Stromal cell of bone marrow (primary cell): ENCODE measurements at places on chromosomes 11 and 22.

DNA sequence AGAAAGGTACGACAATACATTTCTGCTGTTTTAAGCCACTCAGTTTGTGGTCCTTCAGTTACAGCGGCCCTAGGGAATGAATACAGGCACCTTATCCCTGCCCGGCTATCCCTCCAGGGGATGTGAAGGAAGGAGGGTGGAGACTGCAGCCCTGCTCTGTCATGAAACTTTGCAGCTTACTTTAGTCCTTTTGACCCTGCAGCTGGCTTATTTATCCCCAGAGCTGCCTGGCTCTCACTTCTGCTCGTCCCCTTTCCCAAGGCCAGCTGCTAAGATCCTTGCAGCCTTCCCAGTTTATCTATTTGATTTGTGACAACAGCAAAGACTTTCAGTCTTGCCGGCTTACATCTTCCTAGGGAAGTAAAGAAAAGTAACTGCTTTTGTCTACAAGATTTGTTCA is 55.2 kb downstream of the SC5D start:
- DNase-seq = no peak

- peak; percentile 72 for DNase-seq
Measured at GRCh38 chr11:66386171-66387069, 14.9 kb upstream of the SLC29A2 start.

DNA sequence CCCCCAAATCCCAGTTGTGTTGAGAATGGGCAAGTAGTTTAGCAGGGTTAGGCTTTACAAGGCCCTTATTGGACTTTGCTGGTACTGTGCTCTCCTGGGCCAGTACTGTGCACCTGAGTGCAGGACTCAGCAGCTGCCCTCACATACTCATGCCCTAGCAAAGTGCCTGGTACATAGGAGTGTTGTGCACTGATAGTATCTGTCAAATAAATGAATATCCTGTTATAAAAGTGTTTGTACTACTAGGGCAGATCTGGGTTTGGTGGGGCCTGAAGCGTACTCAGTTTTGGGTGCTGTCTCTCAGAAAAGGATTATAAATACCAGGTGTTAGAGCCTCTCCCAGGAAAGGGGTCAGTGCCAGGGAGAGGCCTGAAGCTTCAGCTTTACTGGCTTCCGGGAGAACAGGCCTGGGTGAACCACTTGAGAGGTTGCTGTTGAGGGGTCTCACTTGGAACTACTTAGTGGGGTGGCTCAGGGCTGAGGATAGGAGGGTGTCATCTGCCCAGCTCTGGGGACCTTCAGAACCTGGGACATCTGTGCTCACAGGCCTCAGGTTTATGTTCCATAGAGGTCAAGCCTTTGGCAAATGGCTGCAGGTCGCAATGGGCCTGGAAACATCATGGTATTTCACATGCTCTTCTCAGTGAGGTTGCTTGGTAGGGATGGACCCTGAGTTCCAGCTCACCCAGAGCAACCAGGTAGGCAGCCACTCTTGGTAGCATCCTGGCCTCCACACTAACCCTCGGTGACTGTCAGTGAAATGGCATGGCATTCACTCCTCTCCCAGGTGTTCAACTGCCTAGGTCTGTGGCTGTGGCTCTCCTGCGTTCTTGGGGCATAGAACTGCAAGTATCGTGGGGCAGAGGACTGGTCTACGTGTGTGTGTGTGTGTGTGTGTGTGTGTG is 106.1 kb downstream of the ZBTB16 start:
- DNase-seq = no peak

- DNase-seq = no peak
Measured at GRCh38 chr11:127656116-127656836, 655.7 kb upstream of the KIRREL3 start.

DNA sequence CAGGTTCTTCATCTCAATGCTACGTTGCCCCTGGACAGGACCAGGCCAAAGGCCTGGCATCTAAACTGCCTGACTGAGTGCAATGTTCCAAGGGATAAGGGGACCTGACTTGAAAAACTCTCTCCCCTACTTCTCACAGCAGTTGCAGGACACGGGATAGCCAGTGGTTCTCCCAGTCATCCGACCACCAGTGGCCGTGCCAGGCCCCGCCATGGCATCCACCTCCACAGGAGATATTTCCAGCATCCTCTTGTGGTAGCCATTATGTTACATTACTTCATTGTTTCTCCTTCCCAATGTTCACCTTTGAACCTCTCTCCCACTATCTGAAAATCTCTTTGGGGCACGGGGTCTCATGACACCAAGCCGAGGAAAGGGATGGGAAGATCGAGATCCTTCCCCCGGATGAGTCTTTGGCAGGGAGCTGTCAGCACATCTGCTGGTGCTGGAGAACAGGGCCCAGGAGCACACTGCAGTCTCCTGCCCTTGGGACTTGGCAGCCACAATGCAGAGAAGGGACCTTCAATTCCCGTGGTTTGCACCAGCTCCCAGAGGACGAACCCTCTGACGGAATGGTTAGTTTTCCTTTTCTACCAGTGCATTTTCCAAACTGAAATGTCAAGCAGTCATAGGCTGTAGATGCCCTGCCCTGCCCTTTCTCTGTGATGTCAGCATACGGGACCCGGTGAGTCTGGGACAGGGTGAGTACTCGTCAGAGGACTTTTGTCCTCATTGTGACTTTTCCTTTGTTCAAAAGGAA is 121.2 kb downstream of the ETS1 start:
- no peak for DNase-seq

DNA sequence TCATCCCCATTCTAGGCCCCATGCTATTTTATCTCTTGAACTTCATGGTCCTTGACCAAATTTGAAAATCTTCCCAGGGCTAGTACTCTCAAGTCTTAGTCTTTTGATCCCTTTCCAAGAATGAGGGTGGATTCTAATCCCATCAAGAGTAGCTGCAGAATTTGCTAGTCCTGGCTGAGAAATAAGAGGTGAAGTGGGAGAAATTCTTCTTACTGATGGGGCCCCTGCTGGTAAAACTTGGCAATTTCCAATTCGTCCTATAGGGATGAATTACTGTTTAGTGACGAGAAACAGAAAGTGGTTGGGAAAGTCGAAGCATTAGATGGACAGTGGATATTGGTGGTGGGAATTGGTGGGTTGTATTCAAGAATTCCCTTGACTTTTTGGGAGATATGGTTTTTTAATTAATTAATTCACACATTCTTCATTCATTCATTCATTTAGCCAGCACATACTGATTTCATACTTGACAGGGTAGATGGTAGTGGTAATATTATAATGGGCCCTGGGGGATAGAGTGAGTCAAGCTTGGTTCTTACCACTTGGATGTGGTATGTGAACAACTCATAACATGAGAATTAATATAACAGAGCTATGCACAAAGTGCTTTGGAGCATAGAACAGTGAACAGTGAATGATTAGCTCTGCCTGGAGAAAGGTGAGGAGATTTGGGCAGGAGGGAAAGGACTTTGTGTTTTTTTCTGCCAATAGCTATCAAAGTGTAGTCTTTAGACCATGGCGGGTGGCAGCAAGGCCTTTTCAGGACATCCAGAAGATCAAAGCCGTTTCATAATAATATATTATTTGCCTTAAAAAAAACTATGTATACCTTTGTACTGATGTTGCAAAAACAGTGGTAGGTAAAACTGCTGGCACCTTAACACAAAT is 103.8 kb downstream of the STIM1 start:
- DNase-seq = peak; percentile 88

DNA sequence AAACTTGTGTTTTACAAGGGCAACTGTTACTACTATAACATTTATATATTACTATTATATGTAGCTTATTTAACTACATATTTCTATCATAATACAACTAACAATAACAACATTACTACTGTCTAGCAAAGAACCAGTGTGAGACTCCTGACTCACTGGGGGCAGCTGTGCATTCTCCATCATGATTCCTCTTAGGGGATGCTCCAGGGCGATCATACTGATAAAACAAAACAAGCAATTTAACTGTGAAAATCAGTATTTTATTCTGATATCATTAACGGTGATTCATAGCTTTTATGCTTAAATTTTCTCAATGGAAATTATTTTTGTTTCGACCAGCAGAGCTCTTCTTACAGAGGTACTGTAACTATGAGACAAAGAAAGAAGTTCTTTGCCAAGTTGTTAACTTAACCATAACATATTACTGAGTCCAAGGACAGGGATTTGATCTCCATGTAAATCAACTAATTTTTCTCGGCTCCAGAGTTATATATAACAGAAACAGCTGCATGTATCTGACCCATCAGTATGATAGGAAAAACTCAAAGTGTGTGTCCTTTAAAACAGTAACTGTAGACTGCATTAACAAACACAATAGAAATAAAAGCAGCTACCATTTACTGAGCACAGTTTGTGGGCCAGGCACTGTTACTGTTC is 24.8 kb upstream of the FNBP4 start:
- no peak for DNase-seq

- no peak for DNase-seq
Measured at GRCh38 chr11:13150487-13150886, 127.1 kb upstream of the BMAL1 start.

GRCh38 chr11:32894149-32894827 is 1.7 kb downstream of the QSER1 start:
- DNase-seq = peak; percentile 67

- no peak for DNase-seq
Measured at GRCh38 chr22:21725956-21726649, 9.5 kb downstream of the YPEL1 start.

- no peak for DNase-seq
Measured at GRCh38 chr11:27541790-27542189, 35.2 kb upstream of the LIN7C start.

- peak; percentile 13 for DNase-seq
Measured at GRCh38 chr22:42596336-42596735, 18.3 kb downstream of the POLDIP3 start.

- no peak for DNase-seq
Measured at GRCh38 chr11:129320494-129320893, 55.2 kb upstream of the BARX2 start.

GRCh38 chr11:133911171-133911570 is 45.6 kb downstream of the IGSF9B start:
- DNase-seq = no peak

GRCh38 chr22:35649026-35649553 is 844 bp downstream of the APOL6 start:
- DNase-seq = no peak

DNA sequence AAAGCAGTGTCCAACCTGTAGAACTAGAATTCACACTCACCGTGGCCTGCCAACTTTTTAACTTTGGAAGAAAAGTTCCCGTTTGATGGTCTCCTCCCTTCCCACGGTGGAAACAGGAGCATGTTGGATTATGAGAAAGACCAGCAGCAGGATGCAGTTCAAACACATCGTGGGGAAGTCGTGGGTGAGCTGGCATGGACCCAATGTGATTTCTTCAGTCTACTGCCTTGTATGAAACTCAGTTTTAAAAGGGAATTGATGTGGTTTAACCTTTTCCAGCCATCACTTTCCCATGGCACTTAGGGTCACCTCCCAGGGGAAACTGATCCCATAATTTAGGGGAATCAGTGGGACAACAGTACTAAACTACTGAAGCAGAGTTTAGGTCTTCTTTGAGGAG is 318.3 kb downstream of the CADM1 start:
- no peak for DNase-seq

- DNase-seq = no peak
Measured at GRCh38 chr11:134569195-134569594, 157.2 kb upstream of the B3GAT1 start.

- no peak for DNase-seq
Measured at GRCh38 chr22:40726514-40726913, 47.2 kb downstream of the MCHR1 start.

- DNase-seq = peak; percentile 15
Measured at GRCh38 chr22:37077802-37078448, 26.4 kb downstream of the KCTD17 start.

- no peak for DNase-seq
Measured at GRCh38 chr22:45867118-45867905, 109.7 kb downstream of the WNT7B start.

- no peak for DNase-seq
Measured at GRCh38 chr22:43946384-43946667, 8.9 kb upstream of the SAMM50 start.

DNA sequence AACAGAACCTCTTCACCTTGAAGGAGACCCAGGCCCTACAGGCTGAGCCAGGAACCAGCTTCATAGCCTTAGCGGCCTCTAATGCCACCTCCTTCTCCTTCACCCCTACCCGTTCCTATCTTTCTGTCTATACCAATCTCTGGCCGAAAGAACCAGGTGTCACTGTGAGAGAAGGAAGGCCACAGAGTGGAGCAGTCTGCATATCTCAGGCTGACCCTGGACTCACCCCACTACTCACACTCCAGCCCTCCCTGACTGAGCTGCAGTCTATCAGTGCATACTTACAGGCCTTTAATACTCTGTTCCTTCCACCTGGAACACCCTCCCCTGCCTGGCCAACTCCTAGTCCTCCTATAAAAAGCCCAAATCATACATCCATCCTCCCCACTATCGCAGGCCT is 32.7 kb downstream of the ARAP1 start:
- no peak for DNase-seq

- DNase-seq = no peak
Measured at GRCh38 chr11:72673943-72674828, at the start of gene PDE2A. TSS of gene PDE2A (minus strand) at chr11:72674422. CDS start at chr11:72674207, 215 bp downstream.

DNA sequence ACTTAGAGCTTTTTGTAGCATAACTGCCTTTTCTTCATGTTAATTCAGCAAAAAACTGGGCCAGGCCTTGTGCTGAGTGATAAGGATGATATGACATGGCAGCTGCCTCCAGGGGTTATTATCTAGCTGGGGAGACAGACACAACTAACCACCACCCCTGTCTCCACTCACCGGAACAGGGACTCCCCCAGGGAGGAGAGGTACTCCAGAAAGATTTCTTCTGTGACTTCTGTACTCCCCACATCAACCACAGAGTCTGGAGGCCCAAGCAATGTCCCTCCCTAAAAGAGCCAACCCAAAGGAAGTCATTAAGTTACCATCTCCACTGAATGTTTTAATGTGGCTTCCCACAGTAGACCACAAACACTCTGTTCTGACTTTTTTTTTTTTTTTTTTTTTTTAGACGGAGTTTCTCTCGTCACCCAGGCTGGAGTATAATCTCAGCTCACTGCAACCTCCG is 14.3 kb upstream of the PMM1 start:
- no peak for DNase-seq

- DNase-seq = no peak
Measured at GRCh38 chr11:34630544-34630943, 9.7 kb downstream of the EHF start.

DNA sequence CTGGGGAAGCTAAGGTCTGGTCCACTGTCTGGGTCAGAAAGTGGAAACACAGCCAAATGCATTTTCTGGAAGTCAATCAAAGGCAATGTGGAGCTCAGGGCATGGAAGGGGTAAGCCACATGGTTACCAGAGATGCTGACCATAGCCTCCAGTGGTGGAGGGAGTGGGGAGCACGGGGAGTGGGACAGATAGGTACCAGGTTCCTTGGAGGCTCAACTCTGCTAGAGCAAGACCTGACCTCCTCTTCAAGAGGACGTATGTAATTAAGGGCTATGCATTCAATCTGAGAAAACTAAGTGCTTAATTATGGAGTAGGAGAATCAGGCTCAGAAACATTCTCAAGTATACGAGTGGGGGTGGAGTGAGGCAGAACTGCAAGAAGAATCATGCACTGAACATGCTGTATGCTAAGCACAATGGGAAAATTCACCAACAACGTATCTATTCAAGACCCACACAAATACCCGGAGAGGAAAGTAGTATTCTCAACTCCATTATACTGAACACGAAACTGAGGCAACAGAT is 65.2 kb upstream of the PHOX2A start:
- DNase-seq = no peak
